ENCODE measurements at places on chromosomes 6 and 20.

DNA sequence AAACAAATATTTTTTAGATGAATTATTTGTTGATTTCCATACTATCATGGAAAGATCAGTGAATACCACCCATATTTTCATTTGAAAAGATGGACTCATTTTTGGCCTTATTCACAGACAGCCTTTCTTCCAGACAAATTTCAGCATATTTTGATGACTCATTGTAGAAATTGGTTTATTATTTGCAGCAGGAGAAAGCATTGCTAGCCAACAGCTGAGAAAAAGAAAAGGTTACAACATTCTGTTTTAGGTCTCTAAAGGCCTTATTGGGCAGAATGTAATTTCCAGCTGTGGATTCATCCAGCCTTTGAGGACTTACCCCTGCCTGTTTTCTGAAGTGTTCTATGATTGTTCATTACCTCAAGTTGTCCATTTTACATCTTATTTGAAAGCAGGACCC is 201.9 kb downstream of the PLCB4 start:
- DNase-seq = no peak

- DNase-seq = no peak
Measured at GRCh38 chr6:27111743-27112142, 135.8 kb upstream of the PRSS16 start.

DNA sequence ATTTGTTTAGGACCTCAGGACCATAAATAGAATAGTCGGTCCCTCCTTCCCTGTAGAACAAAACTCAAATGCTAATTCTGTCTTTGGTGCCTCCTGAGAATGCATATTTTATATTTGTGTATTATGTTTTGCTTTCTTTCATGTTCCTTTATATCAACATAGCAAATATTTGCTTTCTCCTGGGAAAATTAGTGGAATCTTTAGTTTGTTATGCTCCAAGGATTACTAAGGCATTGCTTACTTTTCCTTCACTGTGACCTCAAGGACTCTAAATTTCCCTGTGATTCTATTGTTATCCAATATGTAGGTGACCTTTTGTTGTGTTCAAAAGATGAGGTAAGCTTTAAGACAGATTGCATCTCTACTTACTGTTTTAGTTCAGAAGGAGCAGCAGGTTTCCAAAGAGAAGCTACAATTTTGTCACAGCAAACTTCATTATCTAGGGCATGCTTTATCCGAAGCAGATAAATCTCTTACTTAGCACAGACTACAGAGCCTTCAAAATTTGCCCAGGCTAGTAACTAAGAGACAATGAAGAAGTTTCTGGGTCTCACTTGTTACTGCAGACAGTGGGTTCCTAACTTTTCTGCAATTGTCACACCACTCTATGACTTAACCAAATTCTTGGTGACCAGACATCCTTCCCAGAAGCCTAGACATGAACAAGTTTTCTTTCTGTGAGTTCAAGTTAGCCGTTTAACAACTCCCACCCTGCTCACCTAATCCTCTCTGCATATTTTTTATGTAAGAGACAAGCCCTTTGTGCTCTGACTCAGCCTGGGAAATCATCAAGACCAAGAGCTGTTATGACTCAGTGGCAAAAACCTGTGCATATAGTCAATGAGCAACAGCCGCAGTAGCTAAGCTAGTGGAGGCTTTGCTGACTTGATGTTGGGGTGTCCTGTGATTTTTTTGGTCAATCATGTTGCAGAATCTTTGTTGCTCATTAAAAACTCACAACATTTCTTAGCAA is 378.8 kb downstream of the QKI start:
- DNase-seq = no peak

DNA sequence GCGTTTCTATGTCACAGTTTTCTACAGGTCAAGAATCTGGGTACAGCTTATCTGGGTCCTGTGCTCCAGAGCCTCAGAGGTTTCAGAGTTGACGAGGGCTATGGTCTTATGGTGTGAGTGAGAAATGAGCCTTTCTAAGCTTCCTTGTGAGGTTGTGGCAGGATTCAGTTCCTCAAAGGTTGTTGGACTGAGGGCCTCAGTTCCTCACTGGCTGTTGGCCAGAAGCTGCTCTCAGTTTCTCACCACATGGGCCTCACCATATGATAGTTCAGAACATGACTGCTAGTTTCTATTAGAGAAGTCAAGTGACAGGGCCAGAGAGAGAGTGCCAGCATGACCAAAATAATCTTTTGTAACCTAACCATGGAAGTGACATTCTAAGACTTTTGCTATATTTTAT is 96.1 kb downstream of the NUS1 start:
- no peak for DNase-seq

GRCh38 chr6:51199733-51200260 is 381.1 kb downstream of the TFAP2B start:
- no peak for DNase-seq

DNA sequence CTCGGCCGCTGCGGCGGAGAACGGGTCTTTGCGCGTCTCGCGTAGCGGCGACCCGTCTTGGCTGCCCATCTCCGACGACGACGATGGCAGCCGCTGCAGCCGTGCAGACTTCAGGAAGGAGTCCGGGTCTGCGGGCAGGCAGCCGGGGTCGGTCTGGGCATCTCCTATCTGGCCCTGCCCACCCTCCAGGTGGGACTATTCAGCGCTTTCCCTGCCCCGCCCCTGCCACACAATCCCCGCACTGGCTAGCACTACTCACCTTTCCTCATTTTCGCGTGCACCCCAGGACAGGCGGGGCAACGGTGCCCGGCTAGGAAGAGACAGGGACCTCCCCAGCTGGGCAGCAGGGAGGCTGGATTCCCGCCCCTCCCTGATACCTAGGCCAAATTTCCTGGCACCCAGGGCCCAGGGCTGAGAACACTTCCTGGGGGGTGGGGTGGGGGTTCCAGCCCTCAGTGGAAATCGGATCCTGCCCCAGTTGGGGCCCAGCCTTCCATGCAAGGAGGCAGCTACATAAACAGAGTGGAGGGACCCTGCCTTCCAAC is 9.2 kb downstream of the GGT7 start:
- DNase-seq = no peak
